NCI-H226 (cell line): ENCODE measurements at places on chromosomes 16 and 17.

- DNase-seq = no peak
Measured at GRCh38 chr17:67203818-67204217, 41.2 kb downstream of the HELZ start.

GRCh38 chr16:84879569-84880487 is 60.0 kb downstream of the CRISPLD2 start:
- DNase-seq = peak; percentile 92

- DNase-seq = no peak
Measured at GRCh38 chr16:84278968-84279367, 15.7 kb upstream of the WFDC1 start.

GRCh38 chr16:88639231-88640038 is 1.1 kb downstream of the IL17C start:
- no peak for DNase-seq

- no peak for DNase-seq
Measured at GRCh38 chr16:50694206-50694605, 800 bp downstream of the NOD2 start.

GRCh38 chr16:23182679-23183542 is at the start of gene SCNN1G:
TSS of gene SCNN1G (plus strand) at chr16:23182745. CDS start at chr16:23186272, 3,527 bp downstream.
- DNase-seq = no peak

DNA sequence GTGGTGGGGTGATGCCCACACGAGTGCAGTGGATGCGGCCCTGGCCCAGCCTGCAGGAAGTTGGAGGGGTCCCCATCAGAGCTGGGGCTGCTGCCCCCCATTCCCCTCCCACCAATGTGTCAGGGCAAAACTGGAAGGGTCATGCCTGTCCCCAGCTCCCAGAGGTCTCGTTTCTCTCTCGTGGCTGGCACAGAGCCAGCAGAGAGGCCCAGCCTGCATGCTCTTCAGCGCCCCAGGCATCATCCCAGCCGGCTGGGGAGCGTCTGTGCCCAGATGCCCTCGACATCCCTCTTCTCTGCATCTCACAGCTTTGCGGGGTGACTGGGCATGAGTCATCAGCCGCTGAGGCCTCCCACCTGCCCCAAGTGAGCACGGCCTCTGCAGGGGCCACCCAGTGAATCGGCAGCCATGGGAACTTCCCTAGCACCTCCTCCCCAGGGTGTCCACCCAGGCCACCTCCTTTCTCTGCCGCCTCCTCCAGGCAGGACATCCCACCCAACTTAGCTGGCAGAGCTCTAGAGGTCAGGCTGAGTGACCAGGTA is 9.8 kb upstream of the CSNK1D start:
- DNase-seq = peak; percentile 95

DNA sequence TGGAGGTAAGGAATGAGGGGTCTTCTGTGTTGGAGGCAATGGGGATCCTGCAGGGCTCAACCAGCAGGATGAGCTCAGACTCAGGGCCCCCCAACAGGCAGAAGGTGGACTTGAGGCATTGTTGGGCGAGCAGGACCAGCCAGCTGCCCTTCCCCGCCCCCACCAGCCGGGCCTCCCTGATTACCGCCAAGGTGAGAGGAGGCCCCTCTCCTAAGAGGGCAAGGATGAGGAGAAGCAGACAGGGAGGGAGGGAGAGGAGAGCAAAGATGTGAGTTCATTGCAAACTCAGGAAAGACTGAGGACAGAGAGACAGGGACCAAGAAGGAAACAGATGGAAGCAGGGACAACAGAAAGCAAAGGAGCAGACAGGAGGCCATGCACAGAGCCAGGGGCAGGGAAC is 272.8 kb upstream of the XYLT1 start:
- no peak for DNase-seq

DNA sequence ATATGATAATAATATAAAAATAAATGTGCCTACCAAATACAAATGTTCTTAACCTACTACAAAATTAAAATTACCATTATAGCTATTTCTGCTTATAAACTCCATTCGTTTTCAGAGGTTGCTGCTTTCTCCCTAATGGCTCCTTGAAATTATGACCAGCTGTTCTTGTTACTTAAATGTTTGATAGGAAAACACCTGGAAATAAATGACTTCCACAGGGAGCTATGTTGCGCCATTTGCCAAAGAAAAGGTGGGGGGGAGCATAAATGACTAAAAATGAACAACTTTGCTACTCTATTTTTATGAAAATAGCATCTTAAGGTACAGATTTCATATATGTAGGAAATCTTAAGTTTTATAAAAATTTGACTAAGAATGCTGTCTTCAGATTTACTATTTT is 157.5 kb upstream of the MON1B start:
- DNase-seq = no peak

GRCh38 chr16:10130538-10130937 is 51.7 kb downstream of the GRIN2A start:
- DNase-seq = no peak

GRCh38 chr17:58176200-58176599 is 9.4 kb downstream of the OR4D2 start:
- DNase-seq = no peak
